Epithelial cell of prostate (primary cell): ENCODE measurements at places on chromosomes 16 and 17.

DNA sequence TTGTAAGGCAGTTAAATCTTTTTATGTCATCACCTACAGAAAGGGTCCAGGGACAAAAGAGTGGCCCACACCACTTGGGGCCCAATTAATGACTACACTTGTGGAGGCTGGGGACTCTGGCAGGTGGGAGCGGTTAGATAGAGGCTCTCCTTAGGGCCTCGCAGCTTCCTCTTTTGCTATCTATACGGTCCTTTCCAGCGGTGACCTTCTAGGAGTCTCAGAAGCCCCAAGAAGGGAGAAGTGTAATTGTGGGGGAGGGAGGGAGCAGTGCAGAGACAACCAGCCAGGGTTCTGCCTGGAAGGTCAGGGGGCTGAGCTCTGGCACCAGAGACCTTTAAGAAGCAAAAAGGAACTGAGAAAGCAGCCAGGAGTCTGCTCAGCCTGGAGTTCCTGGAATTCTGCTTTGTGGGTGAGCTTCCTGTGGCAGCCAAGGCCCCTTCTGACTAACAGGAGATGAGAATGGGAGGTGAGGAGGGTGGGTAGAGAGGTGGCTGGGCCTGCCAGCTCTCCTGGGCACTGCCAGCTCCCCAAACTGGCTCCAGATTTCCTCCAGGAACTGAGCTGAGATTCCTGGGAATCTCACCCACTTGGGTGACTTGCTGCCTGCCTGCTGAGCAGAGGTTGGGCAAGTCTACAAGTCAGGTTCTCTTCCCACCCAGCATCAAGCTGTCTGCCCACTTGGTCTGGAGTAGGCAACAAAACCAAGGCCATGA, 16.3 kb upstream of the MAP3K14 start:
- no peak for DNase-seq

- no peak for DNase-seq
Observed at GRCh38 chr16:88013766-88014251, 62.6 kb downstream of the BANP start.

GRCh38 chr16:12199524-12199923, 223.0 kb downstream of the SNX29 start:
- DNase-seq, result no peak

- DNase-seq, result no peak
Observed at GRCh38 chr17:64202683-64203344, 60.2 kb downstream of the TEX2 start.

GRCh38 chr16:48507886-48508285, 102.1 kb downstream of the N4BP1 start:
- no peak for DNase-seq

DNA sequence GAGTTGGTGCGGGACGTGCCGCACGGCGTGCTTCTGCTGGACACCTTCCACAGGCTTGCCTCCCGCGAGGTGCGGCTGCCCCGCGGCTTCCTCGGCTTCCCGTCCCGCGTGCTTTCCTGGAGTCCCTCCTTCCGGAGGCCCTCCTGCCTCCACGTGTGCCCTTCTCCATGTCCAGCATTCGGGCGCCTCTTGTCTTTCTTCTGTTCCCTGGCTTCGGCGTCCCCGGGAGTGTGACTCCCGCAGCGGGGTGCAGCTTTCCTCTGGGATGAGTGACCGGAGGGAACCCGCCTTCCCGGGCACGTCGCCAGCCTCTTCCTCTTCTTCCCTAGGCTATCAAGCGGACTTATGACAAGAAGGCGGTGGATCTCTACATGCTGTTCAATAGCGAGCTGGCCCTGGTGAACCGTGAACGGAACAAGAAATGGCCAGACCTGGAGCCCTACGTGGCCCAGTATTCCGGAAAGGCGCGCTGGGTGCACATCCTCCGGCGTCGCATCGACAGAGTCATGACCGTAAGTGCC, 23.0 kb downstream of the DNAH2 start:
- no peak for DNase-seq
